ENCODE measurements at places on chromosomes 11 and 22.

DNA sequence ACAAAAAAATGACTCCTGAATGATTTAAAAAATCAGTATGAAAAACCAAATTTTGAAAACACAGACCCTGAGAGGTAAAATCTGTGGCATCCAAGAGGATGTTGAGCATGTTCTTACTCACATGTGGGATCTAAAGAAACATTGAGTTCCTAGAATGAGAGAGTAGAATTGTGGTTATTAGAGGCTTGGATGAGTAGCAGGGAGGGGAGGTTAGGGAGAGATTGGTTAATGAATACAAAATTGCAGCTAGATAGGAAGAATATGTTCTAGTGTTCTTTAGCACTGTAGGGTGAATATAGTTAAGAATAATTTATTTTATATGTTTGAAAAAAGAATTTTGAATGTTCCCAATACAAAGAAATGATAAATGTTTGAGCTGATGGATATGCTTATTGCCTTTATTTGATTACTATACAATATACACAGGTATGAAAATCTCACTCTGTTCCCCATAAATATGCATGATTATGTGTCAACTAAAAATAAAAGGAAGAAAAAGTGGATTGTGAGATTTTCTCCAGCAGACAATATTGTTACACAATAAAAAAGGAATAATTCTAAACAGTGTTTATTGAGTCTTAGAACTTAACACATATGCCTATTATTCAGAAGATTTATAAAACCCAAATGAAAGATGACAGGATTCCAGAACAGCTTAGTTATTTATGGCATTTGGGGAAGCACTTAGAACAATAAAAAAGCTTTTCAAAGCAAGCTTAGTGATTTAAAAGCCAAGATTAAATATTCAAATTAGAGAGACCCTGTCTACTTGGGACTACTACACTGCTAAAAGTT lies 28.7 kb downstream of the MS4A2 start:
- no peak for DNase-seq

DNA sequence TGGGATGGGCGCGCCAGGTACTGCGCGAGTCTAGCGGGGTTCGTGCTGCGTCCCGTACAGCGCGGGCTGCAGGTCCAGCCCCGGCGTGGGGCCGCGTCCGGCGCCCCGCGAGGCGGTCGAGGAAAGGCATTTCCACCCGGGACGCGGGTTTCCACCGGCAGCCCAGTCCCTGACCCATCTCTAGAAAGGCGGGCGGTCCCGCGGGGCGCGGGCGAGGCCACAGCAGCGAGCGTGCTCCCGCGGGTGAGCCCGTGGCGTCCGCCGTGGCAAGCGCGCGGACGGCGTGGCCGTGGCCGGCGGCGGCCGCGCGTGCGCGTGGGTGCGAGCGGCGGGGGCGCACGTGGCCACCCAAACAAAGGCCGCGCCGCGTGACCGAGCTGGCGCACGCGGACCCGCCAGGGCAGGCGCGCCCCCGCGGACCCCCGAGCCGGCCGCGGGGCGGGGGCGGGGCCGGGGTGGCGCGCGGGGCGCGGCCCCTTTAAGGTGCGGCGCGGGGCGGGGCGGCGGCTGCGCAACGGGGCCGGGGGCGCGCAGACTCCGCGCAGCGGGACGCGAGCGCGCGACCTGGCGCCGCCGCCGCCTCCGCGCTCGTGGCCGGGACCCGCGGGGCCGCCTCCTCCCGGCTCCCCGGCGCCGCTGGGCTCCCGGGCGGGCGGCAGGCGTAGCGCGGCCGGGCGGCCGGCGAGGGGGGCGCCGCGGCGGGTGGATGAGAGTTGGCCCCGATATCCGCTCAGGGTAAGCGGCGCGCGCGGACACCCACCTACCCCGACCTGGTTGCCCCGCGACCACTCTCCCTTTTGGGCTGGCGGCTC lies 39.3 kb upstream of the CELSR1 start:
- DNase-seq, result no peak

- DNase-seq, result peak; percentile 44
Measured at GRCh38 chr11:130522284-130522961, 74.0 kb downstream of the ADAMTS15 start.

DNA sequence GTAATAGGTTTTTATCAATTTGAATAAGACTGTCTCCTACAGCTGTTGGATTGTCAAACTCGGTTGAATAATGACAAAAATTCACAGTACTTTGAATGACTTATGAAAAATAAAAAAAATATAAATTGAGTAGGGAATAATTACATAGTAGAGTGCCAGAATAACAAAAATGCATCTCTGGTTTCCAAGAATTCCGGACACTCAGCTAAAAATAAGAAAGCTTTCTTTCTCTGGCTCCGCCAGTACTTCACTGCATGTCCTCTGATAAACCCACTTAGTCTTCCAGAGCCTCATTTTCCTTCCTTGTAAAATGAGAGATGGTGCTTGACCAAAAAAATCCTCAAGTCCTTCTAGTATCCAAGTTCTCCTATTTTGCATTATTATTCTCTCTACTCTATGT lies 374.6 kb upstream of the LUZP2 start:
- DNase-seq, result no peak

DNA sequence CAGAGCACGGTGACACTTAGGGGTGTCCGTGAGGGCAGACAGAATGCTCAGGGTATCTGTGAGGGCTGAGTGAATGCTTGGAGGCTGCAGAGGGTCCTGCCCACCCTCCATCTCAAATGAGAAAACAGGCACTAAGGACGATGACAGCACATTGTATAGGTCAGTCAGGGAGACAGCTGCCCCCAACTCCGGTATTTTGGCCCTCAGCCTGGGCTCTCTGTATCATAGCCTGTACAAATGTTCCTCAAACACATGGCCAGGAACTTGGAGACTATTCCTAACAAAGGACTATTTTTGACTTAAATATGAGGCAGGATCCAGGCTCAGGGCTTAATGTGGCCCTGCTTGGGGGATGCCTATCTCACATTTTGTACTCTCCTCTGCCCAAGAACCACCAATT lies 145.4 kb downstream of the OPCML start:
- no peak for DNase-seq

- DNase-seq, result no peak
Measured at GRCh38 chr22:48605856-48606481, 1221.7 kb downstream of the BRD1 start.

GRCh38 chr11:5596607-5597201 lies at the start of gene TRIM6:
TRIM6 (plus strand) TSS chr11:5596637; CDS start chr11:5596898, 261 bp downstream.
- DNase-seq, result no peak

- no peak for DNase-seq
Measured at GRCh38 chr11:108666373-108666772, 1.5 kb downstream of the DDX10 start.

DNA sequence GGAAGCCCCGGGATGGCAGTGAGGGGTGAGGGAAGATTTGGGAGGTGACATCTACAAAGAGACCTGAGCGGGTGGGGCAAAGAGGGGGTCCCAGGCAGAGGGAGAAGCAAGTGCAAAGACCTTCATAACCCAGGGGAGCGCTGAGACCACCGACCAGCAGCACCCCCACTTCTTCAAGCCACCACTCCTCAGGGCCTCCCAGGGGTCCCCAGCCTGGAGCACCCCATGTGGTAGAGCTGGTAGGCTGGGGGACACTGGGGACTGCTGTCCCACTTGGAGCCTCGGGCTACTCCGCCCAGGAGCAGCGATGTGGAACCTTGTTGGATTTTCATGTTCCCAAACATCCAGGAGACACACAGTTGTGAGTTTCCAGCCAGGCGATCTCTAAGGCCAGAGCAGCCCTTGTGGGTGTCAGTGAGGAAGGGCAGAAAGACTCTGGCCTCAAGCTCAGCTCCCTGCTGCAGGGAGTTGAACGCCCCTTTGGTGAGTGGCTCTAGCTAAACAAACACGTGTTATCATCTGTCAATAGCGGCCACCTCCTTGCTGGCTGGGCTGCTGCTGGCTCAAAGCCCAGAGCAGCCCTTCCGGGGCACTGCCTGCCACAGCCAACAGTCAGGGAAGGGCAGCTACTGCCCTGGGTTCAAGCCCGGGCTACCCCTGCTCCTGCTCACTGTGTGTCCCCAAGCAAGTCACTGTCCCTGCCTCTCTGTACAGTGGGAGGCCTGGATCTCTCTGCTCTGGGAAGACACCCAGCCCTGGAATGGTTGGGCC lies 25.7 kb upstream of the CHKA start:
- DNase-seq, result no peak

DNA sequence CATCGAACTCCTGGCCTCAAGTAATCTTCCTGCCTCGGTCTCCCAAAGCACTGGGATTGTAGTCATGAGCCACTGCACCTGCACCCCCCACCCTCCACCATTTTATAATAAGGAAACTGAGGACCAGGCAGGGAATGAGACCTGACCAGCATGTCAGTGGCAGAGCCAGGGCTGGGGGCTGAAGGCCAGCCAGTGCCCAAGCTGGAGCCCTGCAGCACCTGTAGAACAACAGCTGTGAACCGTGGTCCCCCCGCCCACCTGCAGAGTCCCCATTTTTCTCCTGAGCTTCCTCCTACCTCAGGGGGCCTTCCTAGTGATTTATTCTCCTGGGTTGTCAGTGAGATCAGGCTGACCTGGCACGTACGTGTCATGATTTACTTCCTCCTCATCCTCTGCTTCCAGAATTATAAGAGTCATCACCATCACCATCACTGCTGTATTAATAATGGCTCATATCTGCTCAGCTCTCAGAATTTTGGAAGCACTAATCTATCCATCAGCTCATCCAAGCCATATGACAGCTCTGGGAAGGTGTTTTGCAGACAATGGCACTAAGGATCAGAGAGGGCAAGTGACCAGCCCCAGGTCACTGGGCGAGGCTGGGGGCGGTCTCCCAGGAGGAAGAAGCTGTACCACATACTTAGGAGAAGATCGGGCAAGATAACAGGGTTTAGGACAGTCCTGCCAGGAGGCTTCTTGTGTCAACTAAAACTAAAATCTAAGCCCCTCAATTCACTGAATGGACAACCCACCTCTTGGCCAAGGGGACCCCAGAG lies 5.5 kb upstream of the SLCO2B1 start:
- DNase-seq, result no peak

DNA sequence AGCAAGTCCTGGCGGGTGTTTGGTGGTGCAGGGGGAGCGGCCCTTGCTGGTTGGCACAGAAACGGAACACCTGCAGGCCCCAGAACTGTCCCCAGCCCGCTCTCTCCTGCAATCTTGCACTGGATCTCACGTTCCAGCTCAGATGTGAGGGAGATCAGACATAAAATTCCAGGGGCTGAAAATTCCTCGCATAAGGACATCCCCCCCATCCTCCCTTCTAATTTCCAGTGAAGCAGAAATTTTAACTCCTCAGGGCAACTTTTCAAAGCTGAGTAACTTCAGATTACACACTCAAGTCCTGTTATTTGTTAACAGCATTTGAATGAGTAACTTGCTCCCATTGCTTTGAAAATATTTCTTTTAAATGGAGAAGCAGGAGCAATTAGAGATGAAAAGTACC lies 40.3 kb upstream of the RASSF10 start:
- no peak for DNase-seq

DNA sequence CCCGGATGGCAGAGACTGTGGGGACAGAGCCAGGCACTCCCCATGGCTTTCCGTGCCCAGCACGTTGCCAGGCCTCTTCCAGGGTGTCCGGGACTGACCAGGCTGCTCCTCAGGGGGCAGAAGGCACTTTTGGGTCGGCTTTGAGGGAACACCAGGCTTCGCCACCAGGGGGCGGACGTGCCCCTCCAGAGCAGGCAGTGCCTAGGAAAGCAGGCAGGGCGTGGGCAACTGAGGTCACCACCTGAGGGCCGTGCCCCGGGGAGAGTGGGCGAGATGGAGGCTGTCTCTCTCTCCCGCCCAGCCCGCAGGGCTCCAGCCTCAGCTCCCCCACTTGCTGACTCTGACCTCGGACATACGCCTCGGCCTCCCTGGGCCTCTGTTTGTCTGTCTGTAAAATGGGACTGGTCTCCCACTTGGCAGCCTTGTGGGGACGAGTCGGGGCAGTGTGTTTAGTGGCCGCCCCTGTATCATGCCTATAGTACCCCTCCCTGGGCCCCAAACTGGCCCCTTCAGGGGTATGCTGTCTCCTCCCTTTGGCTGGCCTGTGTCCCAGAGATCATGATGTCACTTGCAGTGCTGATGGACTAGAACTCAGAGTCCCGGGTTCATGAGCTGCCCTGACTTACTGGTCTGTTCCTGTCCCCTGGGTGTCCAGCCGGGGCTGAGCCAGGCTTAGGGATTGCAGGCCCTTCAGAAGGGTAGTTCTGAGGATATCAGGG lies 4.4 kb upstream of the PRR5 start:
- no peak for DNase-seq

All from AG09309 (cell line).